ENCODE measurements at places on chromosomes 1 and 21. TPM values are rescaled to one million over a fixed set of nuclear protein-coding genes. Genes with fewer than 3 reads are reported as not detected.

DNA sequence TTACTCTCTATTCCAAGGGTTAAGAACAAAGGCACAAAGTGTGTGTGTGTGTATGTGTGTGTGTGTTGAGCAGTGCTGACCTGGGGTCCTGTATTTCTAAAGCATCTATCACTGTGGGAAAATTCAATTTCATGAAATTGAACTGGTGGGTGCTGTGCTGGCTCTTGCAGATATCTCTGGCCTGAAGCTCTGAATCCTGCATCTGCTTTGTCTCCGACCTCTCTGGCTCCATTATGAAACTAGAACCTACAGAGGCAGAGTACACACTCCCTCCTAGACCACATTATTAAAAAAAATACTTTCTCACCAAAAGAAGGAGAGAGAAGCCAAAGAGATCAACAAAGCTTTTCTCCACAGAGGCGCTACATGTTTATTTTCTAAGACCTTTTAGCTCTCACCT, 88.4 kb upstream of the PDE4B start:
- H3K4me1 ChIP-seq: no peaks in the 10 kb centered on the region
- no peak overlapping the region for H3K4me3 ChIP-seq
- no peaks in the 10 kb centered on the region for H3K27me3 ChIP-seq
- H3K27ac ChIP-seq: no peak overlapping the region

Gene IVL
- total RNA-seq: not detected

Gene CLCA4
- total RNA-seq: not detected

DNA sequence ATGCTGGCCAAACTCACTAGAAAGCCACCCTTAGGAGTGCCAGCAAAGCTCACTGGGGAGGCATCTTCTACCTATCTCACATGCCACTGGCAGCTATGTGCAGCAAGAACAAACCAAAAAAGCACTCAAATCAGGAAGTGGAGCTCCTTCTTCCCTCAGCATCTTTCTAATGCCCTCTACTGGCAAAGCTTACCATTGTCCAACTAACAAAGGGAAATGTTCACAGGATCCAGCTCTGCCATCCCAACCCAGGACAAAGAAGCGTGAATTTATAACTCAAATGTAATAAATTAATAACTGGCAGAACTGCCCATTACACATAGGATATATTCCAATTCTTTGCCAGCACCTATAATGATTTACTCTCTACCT, 38.9 kb downstream of the LEPR start:
- no peaks in the 10 kb centered on the region for H3K36me3 ChIP-seq
- no peak overlapping the region for H3K4me3 ChIP-seq
- no peak overlapping the region for H3K27ac ChIP-seq
- no peak for DNase-seq

GRCh38 chr1:203769505-203770343, 4.7 kb downstream of the LAX1 start:
- no peak for DNase-seq
- no peak overlapping the region for H3K27ac ChIP-seq
- peaks cover 8% of the 10 kb centered on the region for H3K4me1 ChIP-seq
- no peaks in the 10 kb centered on the region for H3K36me3 ChIP-seq

GRCh38 chr21:34983680-34984086, 65.4 kb downstream of the RUNX1 start:
- H3K27me3 ChIP-seq: no peaks in the 10 kb centered on the region
- peak overlapping the region; percentile 83 for H3K27ac ChIP-seq
- DNase-seq: no peak
- H3K4me1 ChIP-seq: peaks cover 28% of the 10 kb centered on the region

- DNase-seq: no peak
- H3K27me3 ChIP-seq: no peaks in the 10 kb centered on the region
- no peak overlapping the region for H3K4me3 ChIP-seq
- H3K27ac ChIP-seq: no peak overlapping the region
- peaks cover 21% of the 10 kb centered on the region for H3K4me1 ChIP-seq
Observed at GRCh38 chr1:182301467-182302198, 90.0 kb downstream of the GLUL start.

DNA sequence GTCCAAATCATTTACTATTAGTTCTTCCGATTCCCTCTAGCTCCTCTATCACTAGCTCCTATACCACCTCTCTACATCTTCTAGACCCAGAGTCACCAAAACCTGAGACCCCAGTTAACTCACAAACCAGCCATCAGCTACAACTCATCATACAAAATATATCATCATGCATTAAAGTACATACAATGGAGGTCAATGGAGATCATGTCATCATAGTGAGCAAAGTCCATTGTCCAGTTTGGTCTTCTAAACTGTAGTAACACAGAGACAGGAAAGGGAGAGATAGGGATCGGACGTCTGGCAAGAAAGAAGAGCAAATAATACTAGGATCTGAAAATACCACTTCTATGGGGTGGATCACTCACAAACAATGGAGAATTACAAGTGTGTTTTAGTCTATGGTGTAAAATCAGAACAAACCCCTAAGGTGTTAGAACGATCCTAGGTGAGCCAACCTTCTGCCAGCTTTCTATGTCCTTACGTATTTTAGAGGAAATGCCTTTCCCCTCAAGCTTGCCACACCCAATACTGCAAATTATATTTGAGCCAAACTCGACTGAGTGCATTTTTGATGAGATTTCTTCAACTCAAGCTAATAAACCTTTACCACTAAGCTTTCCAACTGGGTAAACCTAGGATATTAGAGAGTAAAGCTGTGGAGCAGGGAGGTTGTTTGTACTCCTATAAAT, 3.9 kb downstream of the ADIPOR1 start:
- H3K4me1 ChIP-seq: peaks cover 21% of the 10 kb centered on the region
- DNase-seq: no peak
- no peak overlapping the region for H3K27ac ChIP-seq

Gene CHODL
- 0.53 TPM for total RNA-seq

GRCh38 chr1:185680453-185680852, 53.7 kb upstream of the HMCN1 start:
- no peak overlapping the region for H3K4me3 ChIP-seq
- no peaks in the 10 kb centered on the region for H3K27me3 ChIP-seq
- DNase-seq: no peak
- H3K27ac ChIP-seq: no peak overlapping the region

Gene SLAMF7
- total RNA-seq: 1.7 TPM

GRCh38 chr1:226990133-226990716, 50.1 kb downstream of the COQ8A start:
- no peaks in the 10 kb centered on the region for H3K27me3 ChIP-seq
- no peak overlapping the region for H3K4me3 ChIP-seq
- H3K36me3 ChIP-seq: no peaks in the 10 kb centered on the region
- peaks cover 10% of the 10 kb centered on the region for H3K4me1 ChIP-seq

GRCh38 chr1:17916702-17917101, 161.6 kb downstream of the ACTL8 start:
- no peak overlapping the region for H3K4me3 ChIP-seq
- H3K4me1 ChIP-seq: no peaks in the 10 kb centered on the region
- H3K27ac ChIP-seq: no peak overlapping the region
- H3K36me3 ChIP-seq: no peaks in the 10 kb centered on the region

Gene OR2L3
- not detected for total RNA-seq

Gene SH2D1B
- not detected for total RNA-seq

GRCh38 chr1:200866521-200866920, 6.3 kb upstream of the GPR25 start:
- no peak for DNase-seq
- H3K27me3 ChIP-seq: no peaks in the 10 kb centered on the region
- no peak overlapping the region for H3K4me3 ChIP-seq
- H3K36me3 ChIP-seq: peaks cover 5% of the 10 kb centered on the region

GRCh38 chr1:205580140-205580922, 51.5 kb downstream of the ELK4 start:
- peaks cover 45% of the 10 kb centered on the region for H3K4me1 ChIP-seq
- no peaks in the 10 kb centered on the region for H3K36me3 ChIP-seq
- H3K27me3 ChIP-seq: no peaks in the 10 kb centered on the region
- H3K4me3 ChIP-seq: no peak overlapping the region
- H3K27ac ChIP-seq: no peak overlapping the region

GRCh38 chr21:35711213-35711612, 349.1 kb downstream of the SETD4 start:
- no peak for DNase-seq
- no peaks in the 10 kb centered on the region for H3K4me1 ChIP-seq
- no peaks in the 10 kb centered on the region for H3K27me3 ChIP-seq
- no peak overlapping the region for H3K27ac ChIP-seq
- H3K4me3 ChIP-seq: no peak overlapping the region

DNA sequence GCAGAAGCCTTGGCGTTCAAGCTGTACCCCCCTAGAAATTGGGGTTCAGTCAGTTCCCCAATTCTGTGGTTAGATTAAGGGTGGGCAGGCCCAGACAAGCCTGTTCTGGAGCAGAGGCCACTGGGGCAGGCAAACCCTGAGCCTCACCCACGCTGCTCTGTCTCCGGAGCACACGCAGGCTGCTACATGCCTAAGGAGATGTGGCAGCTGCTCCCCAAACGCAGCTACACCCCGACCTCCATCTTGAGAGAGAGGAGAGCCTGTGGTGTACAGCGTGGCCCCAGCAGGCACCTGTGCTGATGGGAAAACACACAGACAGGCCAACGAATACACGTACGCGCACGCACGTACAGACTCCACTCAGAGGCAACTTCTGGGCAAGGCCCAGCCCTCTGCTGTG, 33.9 kb upstream of the GRHL3 start:
- H3K36me3 ChIP-seq: no peaks in the 10 kb centered on the region
- no peaks in the 10 kb centered on the region for H3K27me3 ChIP-seq
- H3K4me1 ChIP-seq: peaks cover 59% of the 10 kb centered on the region
- no peak for DNase-seq
- H3K4me3 ChIP-seq: no peak overlapping the region

Gene DDX20
- 8.4 TPM for total RNA-seq

Gene HHAT
- 5.3 TPM for total RNA-seq

GRCh38 chr1:151809290-151809984, 4.2 kb upstream of the LINGO4 start:
- no peak overlapping the region for H3K4me3 ChIP-seq
- no peak for DNase-seq
- no peaks in the 10 kb centered on the region for H3K36me3 ChIP-seq
- no peaks in the 10 kb centered on the region for H3K4me1 ChIP-seq
- no peak overlapping the region for H3K27ac ChIP-seq

- no peak overlapping the region for H3K27ac ChIP-seq
- DNase-seq: no peak
- peaks cover 27% of the 10 kb centered on the region for H3K4me1 ChIP-seq
- no peaks in the 10 kb centered on the region for H3K36me3 ChIP-seq
- no peak overlapping the region for H3K4me3 ChIP-seq
Observed at GRCh38 chr21:17368748-17369363, 144.0 kb upstream of the CXADR start.

DNA sequence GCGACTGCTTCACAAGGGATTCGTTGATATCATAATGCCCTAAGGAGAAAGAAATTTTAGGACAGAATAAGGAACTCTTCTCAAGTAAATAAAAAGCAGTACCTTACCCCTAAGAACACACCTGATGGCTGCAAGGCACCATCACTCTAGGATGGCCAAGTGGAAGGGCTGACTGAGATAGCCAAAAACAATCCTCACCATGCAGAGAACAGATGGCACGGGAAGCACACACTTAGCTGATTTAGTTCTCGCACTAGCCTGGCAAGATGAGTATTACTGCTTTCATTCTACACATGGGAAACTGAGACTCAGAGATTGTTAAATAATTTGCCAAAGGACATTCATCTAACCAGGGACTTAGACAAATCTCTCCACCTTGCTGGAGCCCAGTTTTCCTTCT, 43.8 kb downstream of the STPG1 start:
- H3K27me3 ChIP-seq: no peaks in the 10 kb centered on the region
- H3K36me3 ChIP-seq: no peaks in the 10 kb centered on the region
- H3K4me1 ChIP-seq: peaks cover 27% of the 10 kb centered on the region
- no peak overlapping the region for H3K27ac ChIP-seq
- no peak overlapping the region for H3K4me3 ChIP-seq

Gene LCE2B
- not detected for total RNA-seq

GRCh38 chr1:53183095-53183990, 13.3 kb upstream of the CPT2 start:
- no peaks in the 10 kb centered on the region for H3K36me3 ChIP-seq
- DNase-seq: no peak
- H3K4me3 ChIP-seq: no peak overlapping the region

GRCh38 chr1:225720937-225721336, 56.7 kb upstream of the SRP9 start:
- no peak overlapping the region for H3K4me3 ChIP-seq
- no peaks in the 10 kb centered on the region for H3K27me3 ChIP-seq
- no peaks in the 10 kb centered on the region for H3K36me3 ChIP-seq
- H3K27ac ChIP-seq: no peak overlapping the region
- DNase-seq: no peak

- no peak for DNase-seq
- H3K27ac ChIP-seq: no peak overlapping the region
- H3K4me3 ChIP-seq: no peak overlapping the region
- peaks cover 16% of the 10 kb centered on the region for H3K27me3 ChIP-seq
- no peaks in the 10 kb centered on the region for H3K4me1 ChIP-seq
Observed at GRCh38 chr21:38467911-38468310, 30.4 kb downstream of the ERG start.

DNA sequence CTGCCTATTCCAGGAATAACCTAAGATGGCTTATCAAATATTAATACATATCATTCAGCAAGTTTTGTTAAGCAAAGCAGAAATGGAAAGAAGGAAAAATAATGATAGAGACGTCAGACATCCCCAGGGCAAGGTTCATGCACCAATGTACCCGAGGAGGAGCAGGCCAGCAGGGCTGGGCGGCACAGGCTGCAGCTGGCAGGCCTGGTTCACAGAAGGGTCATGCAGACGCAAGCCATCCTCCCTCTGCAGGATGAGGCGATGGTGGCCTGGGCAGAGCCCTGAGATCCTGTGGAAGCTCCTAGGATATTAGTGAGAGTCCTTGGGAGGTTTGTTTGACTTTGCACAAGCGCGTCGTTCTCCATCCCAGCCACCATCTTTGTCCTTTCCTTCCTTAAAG, 30.0 kb downstream of the BATF3 start:
- no peak overlapping the region for H3K27ac ChIP-seq
- H3K4me3 ChIP-seq: no peak overlapping the region
- no peak for DNase-seq
- H3K27me3 ChIP-seq: no peaks in the 10 kb centered on the region

- H3K27me3 ChIP-seq: no peaks in the 10 kb centered on the region
- no peak overlapping the region for H3K4me3 ChIP-seq
- peak; percentile 41 for DNase-seq
- H3K27ac ChIP-seq: no peak overlapping the region
Observed at GRCh38 chr1:94384485-94385265, 33.5 kb upstream of the ABCD3 start.

GRCh38 chr1:24283326-24284155, 35.6 kb upstream of the GRHL3 start:
- peak overlapping the region; percentile 94 for H3K27ac ChIP-seq
- H3K4me3 ChIP-seq: no peak overlapping the region
- peak; percentile 54 for DNase-seq
- H3K36me3 ChIP-seq: no peaks in the 10 kb centered on the region
- H3K4me1 ChIP-seq: peaks cover 59% of the 10 kb centered on the region

Measured in PC-9 (cell line).